Left forelimb (tissue), 1 donor: ENCODE measurements at places on chromosomes 16 and 17.

GRCh38 chr17:51200295-51200694 lies 34.1 kb downstream of the NME2 start:
- no peak for DNase-seq

- no peak for DNase-seq
Observed at GRCh38 chr16:14199199-14199598, 128.1 kb downstream of the MRTFB start.

DNA sequence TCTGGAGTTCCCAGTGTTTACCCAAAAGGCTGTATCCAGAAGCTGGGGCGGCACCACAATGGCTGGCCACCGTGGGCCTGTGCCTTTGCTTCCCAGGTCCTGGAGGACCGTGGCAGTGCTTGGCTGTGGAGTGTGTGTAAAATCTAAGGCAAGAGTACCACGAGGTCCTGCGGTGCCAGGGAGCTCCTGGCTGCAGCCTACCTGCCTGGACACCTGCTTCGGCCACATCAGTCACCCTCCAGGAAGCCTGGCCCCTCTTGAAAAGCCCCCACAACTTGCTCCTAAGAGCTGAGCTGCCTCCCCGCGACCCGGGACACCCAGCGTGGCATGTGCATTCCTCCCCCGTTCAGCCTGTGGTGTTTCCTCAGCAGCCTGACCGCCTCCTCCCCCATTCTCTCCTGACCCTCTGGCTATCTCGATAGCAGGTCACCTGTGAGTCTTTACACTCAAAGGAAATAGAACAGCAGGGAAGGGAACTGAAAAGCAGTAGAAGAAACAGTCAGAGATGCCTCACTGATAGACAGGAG lies 7.9 kb downstream of the TIMM22 start:
- peak; percentile 58 for DNase-seq

GRCh38 chr17:82242698-82242976 lies 13.8 kb downstream of the SLC16A3 start:
- DNase-seq: no peak

DNA sequence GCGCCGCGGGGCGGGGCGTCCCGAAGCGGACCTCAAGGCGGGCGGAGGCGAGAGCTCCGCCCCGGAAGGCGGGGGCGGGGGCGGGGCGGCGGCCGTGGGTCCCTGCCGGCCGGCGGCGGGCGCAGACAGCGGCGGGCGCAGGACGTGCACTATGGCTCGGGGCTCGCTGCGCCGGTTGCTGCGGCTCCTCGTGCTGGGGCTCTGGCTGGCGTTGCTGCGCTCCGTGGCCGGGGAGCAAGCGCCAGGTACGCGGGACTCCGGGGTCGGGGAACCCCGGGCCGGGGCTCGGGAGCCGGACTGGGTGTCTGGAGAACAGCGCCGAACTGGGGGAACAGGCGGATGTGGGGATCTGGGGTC lies at the start of gene TNFRSF12A:
Gene TNFRSF12A (plus strand): TSS at position 122 of the 357 bp plus-strand sequence. CDS start 30 bp downstream, at position 152.
- peak; percentile 87 for DNase-seq
